Tibial nerve (tissue), 4 donors: ENCODE measurements at places on chromosomes 5 and 9. TPM values are rescaled to one million over a fixed set of nuclear protein-coding genes. Genes with fewer than 3 reads are reported as not detected.

Gene ANKRD18B
- total RNA-seq, result not detected

Gene SPATA31C1
- total RNA-seq, result not detected

Gene CD72
- total RNA-seq, result 3.5 TPM

Gene C5orf58
- total RNA-seq, result not detected

Gene FREM1
- total RNA-seq, result 3.9 TPM

Gene RFESD
- 1.1 TPM for total RNA-seq

Gene SURF6
- 36.3 TPM for total RNA-seq

Gene C9
- total RNA-seq, result not detected

Gene SPOCK1
- 119 TPM for total RNA-seq

Gene PHF24
- total RNA-seq, result 0.66 TPM

Gene CCNO
- 0.87 TPM for total RNA-seq

Gene PPP3R2
- not detected for total RNA-seq
